Posterior cingulate gyrus (tissue), 11 donors: ENCODE measurements at places on chromosomes 13 and 19.
A peak's percentile ranks its signal among the peaks of the same experiment; 100 is the strongest.

- no peak for DNase-seq
These were observed 2.4 kb upstream of the HSH2D start for GRCh38 chr19:16141043-16141442.

DNA sequence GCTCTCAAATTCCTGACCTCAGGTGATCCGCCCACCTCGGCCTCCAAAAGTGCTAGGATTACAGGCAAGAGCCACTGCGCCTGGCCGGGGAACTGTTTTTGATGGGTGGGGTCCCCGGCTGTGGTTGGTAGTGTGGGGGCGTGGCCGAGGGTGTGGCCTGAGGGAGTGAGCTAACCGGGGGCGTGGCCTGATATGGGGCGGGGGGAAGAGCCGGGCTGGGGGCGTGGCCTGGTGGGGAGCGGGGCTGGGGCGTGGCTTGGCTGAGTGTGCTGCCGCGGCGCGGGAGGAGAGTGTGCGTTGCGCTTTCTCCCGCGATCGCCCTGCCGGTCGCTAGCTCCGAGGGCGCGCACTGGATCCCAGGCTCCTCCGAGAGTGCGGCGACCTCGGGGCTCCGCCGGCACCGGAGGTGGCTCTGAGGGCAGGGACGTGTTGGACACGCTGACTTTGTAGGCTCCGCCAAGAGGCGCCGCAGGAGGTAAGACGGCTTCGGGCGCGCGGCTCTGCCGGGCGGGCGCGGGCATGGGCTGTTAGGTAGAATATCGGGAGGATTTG, at the start of gene SPATA13:
TSS of gene SPATA13 (plus strand) at position 263 of the 552 bp plus-strand sequence. CDS start 62,210 bp downstream, outside the sequence.
- DNase-seq, result peak; percentile 89

GRCh38 chr13:94080527-94080926, 399.0 kb downstream of the DCT start:
- no peak for DNase-seq

GRCh38 chr19:7191946-7192691, 102.1 kb downstream of the INSR start:
- DNase-seq, result no peak

DNA sequence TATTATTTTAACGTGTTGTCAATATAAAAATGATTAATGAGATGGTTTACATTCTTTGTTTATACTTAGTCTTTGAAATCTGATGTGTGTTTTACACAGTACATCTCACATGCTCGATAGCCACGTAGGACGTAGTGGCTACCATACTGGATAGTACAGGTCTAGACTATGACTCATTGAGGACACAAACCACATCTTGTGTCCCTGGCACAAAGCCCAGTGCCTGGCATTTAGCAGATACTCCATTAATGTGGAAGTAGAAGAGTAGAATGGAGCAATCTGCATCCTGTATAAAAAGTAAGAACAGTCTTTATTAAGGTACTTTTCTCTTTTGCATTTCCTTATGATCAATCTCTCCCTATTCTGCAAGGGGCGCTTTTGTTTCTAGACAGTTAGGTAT, 49.0 kb upstream of the FRY start:
- no peak for DNase-seq

DNA sequence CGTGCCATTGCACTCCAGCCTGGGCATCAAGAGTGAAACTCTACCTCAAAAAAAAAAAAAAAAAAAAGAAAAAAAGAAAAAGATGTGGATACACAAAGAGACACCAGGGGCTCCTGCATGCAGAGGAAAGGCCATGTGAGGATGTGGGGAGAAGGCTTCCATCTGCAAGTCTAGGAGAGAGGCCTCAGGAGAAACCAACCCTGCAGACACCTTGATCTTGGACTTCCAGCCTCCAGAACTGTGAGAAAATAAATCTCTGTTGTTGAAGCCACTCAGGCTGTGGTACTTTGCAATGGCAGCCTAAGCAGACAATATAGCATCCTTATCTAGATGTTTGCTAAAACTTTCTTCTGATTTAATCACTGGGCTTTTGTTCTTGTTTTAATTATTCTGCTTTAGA, 50.3 kb downstream of the POLR1D start:
- DNase-seq, result no peak

DNA sequence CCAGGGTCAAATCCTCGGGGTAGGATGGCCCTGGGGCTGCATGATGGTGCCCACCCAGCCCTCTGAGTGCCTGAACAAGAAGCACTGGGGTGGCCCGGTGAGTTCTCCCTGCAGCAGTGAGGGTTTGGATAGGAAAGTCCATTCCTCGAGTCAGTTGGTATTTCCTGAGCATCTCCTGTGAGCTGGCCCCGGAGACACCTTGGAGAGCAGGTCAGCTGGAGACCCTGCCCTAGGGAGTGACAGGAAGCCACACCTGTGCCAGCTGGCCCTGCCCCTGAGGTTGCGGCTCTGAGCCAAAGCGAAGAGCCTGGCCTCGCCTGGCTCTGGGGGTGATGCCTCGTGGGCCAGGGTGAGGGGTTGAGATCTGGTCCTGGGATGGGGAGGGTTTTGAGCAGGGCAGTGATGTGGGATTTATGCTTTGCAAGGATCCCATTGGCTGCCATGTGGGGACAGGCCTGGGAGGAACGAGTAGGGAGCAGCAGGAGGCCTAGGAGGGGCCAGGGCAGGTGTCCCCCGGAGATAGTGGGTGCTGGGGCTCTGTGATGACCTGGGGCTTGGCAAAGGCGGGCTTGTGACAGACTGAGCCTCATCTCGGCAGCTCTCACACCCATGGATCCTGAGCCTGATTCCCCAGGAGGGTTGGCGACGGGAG, 16.0 kb downstream of the CRTC1 start:
- no peak for DNase-seq

DNA sequence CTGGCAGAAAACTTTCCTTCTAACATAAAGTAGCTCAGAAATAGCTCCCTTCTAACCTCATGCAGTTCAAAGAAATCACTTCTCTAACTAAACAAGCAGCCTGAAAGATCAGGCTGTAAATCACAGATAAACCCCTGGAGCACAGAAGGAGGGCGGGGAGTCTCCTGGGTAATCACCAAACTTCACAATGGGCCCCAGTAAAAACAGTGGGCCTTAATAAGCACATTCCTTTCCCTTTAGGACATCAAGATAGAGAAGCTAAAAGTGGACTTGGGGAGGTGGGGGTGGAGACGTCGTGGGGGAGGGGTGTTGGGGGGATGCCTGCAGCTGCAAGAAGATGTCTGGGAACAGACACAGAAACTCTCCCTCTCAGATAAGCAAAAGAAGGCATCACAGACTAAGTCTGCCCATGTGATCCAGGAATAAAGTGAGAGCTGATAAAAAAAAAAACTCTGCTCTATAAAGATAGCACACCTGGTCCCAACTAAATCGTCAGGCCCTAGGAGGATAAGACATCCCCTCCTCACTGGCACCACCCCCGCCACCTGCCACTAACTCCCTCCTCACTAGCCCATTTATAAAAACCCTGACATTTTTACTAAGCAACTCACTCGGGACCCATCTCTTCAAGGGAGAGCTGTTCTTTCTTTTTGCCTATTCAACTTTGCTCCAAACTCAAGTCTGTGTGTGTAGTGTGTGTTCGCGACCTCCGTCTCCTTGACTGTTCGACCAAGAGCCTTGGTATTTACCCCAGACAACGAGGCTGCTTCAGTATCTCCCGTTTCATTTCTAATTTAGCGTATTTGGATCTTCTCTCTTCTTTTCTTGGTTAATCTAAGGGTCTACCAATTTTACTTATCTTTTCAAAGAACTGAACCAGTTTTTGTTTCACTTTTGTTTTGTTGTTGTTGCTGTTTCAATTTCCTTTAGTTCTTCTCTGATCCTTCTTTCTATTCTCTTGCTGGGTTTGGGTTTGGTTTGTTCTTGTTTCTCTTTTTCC, 31.7 kb downstream of the DNAJC15 start:
- DNase-seq, result no peak

DNA sequence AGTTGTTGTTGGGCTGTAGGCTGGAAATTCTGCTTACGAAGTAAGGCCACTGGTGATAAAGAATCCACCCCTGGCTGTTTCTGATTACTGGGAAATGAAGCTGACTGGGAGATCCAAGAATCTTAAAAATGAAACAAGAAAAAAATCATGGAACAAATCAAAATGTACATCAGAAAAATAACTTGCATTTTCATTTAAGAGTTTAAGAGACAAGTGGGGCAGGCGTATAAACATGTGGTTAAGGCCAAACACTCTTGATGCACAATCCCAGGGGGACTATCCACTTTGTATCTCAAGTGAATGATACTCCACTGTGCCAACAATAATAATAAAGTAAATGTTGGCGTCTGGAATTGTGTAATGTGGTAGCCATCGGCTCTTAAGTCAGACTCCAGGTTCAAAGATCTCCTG, 24.6 kb downstream of the ZMYM5 start:
- DNase-seq, result no peak

DNA sequence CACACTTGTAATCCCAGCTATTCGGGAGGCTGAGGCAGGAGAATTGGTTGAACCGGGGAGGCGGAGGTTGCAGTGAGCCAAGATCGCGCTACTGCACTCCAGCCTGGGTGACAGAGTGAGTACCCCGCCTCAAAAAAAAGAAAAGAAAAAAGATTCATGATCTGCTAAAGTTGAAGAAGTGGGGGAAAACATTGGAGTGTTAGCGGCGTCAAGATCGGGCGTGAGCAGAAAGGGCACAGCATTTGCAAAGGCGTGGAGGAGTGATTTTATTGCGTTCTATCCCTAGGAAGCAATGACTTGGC, 874 bp upstream of the DNM2 start:
- DNase-seq, result no peak

DNA sequence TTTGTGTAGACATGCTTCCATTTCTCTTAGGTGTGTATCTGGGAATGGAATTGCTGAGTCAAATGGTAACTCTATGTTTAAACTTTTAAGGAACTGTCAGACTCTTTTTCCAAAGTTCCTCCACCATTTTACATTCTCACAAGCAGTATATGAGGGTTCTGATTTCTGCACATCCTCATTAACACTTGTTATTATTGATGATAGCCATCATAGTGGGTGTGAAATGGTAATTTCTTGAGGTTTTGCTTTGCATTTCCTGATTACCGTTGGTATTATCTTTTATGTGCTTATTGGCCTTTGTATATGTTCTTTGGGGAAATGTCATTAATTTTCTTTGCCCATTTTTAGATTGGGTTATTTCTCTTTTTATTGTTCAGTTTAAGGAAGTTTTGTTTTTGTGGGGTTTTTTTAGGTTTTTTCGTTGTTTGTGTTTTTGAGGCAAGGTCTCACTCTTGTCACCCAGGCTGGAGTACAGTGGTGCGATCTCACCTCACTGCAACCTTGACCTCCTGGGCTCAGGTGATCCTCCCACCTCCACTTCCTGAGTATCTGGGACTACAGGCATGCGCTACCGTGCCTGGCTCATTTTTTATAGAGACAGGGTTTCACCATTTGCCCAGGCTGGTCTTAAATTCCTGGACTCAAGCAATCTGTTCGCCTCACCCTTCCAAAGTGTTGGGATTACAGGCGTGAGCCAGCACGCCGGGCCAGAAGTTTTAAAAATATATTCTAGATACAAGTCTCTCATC, 34.3 kb downstream of the NAA16 start:
- no peak for DNase-seq

- DNase-seq, result no peak
These were observed 75.6 kb downstream of the SPRY2 start for GRCh38 chr13:80265348-80265747.

- DNase-seq, result no peak
These were observed 5.2 kb upstream of the FUT6 start for GRCh38 chr19:5844456-5845433.

- no peak for DNase-seq
These were observed 82.5 kb downstream of the MAP4K1 start for GRCh38 chr19:38535212-38535611.

- no peak for DNase-seq
These were observed 465.0 kb downstream of the TDRD3 start for GRCh38 chr13:60862036-60862435.

DNA sequence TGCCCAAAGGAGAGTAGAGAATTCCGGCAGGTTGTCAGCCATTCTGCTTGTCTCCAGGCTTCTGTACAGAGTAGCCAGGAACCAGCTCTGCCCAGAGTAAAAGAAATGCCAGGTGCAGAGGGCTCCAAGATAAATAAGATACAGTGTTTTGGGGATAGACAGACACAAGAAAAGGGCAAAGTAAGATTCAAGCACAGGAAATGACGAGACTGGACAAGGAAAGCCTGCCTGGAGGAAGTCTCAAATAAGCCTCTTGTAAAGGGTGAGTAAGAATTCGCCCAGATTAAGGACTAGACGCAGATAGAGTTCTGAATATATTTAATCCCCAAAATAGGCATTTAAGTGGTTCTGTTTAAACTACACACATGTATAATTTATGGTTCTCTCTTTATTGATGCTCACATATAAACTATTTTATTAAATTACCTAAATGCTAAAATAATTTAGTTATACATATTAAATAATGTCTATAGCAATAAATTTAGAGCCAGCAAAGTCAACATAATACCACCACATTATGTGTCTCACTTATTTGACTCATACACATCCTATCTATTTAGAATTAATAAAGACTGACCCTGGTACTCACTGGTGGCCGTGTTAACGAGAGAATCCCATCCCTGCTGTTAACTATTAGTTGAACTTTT, 98.4 kb upstream of the RAP2A start:
- no peak for DNase-seq

- peak; percentile 33 for DNase-seq
These were observed 26.4 kb upstream of the TPTE2 start for GRCh38 chr13:19587635-19588300.

DNA sequence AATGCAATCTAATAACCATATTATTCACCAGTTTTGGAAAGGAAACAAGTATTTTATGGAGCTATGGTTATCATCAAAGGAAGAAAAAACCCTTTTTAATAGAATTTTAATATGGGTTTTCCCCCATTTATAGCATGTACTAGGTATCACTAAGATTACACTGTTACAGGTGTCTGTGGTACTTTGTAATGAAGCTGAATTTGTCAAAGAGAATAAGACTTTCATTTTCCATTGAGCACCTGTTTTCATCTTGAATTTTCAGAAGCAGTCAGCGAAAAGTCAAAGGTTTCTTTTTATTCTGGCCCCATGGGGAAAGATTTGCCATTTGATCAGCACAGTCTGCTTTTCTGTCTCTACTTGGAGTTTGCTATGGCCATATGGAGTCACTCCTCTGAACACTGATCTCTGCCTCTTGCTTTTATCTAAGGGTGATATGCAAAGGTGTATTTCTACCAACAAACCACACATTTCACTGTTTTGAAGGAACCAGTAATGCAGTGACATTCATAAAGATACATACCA, 590.0 kb downstream of the DCT start:
- DNase-seq, result no peak

- peak; percentile 61 for DNase-seq
These were observed 12.7 kb downstream of the NPAS1 start for GRCh38 chr19:47032171-47032811.

DNA sequence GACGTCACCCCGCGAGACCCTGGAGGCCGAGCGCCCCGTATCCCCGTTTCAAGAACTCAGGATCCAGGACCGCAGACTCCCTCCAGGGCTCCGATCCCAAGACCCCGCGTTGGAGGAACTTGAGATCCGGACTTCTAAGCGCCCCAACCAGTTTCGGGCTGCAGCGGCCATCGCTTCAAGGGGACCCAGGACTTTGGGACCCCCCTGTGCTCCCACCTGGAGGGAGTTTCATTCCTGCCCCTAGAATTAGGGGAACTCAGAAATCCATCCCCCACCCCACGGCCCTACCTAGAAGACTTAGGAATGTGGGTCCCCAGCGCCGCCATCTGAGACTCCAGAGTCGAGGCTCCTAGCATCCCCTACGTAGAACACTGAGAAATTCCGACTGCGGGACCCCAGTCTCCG, 400 bp downstream of the PLEKHG2 start:
- no peak for DNase-seq
